ENCODE measurements at places on chromosomes 7 and 10.

- no peak for DNase-seq
Observed at GRCh38 chr7:91533996-91534395, 269.8 kb downstream of the FZD1 start.

DNA sequence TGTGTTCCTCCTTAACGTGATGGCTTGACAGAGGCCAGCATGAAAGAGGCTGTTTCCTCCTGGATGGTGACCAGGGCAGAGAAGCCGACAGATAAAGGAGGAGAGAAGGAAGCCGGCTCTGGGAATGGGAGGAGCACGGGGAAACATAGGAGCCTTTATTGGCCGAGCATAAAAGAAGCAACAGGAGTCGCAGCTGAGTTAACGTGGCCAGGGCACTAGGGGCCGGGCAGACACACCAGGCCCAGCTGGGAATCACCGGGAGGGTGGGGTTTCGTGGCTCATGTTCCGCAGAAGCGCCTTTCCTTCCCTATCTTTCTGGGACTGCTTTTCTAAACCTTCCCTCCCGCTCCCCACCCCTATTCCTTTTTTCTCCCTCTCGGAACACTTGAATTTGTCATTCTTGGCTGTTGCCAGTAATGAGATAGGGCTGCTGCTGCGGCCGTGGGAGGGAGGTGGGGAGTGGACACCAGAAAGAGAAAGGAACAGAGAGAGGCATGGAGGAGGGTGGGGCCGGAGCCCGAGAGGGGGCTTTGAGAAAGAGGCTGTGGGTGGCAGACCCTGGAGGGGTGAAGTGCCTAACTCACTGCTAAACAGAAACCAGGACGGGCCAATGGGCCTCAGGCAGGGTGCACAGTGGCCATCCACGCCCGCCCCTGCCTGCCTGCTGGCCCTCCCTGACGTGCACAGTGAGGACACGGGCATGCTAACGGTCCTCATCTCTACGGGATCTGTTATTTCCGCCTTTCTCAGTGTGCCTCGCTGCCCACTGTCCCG is 65.2 kb downstream of the COL13A1 start:
- peak; percentile 49 for DNase-seq

DNA sequence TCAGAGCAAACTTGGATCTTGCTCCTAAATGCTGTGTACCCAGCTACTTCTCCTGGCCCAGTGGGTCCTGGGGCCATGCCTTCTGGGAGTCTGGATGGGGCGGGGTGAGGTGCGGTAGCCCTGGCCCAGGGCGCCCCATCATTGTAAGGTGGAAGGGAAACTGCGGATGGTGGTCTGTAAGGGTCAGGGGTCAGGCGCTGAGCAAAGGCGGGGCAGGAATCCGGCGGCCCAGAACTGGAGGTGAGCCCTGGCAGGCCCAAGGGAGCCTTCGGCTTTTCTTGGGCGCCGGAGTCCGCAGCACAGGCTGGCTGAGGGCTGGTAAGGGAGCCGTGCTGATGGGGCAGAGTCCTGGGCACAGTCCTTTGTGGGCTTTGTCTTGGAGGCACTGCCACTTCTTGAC is 66.5 kb upstream of the CTBP2 start:
- DNase-seq, result no peak

GRCh38 chr10:62109587-62110293 is 158.9 kb downstream of the RTKN2 start:
- no peak for DNase-seq

GRCh38 chr10:35567951-35568350 is 37.2 kb upstream of the GJD4 start:
- DNase-seq, result no peak

DNA sequence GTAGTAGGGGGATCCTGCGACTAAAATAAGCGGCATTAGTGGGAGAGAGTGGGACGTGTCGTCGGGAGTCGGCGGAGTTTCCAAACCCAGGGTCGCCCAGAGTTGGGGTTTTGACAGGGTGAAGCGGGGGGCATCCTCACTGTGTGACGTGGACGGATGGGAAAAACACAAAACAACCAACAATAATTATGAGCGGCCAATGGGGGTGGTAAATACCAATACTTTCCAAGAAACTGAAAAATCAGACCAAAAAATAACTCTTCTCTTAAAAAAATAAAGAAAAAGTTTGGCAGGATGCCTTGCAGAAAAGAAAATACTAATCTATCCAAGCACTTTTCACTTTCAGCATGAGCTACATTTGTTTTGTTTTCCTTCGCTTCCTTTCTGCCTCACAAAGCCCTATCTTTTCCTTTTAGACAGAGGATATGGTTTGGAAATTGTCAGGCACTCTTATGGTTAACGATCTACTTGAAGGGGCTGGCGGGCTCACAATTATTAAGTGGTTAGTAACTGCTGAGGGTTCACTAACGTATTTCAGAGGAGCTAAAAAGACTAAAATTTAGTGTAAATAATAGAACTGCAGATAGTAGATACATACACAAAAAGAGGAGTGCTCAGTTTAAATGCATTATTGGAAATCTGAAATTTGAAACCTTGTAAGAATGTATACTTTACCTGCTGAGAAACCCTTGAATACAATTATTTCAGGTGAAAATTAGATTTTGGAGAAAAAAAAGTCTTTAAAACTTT is 802 bp upstream of the CDK6 start:
- no peak for DNase-seq

DNA sequence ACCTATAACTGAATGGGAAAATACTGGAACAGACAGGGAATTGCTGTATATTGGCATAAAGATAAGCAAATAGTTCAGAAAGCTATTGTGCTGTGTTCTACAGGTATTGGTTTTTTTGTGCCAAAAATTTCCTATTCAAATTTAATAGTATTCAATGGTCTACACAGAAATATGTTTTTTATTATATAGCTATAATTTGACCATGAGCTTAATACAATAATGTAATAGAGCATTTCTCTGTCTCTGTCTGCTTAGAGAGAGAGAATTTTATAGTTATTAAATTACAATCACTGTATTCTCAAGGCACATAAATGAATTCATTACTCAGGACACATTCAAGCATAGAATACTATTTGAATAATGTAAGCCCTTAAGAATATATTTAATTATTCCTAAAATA is 62.3 kb upstream of the FZD8 start:
- DNase-seq, result no peak
